Ascending aorta (tissue), 2 donors: ENCODE measurements at places on chromosomes 3 and 15.

GRCh38 chr15:48336940-48337339 lies 5.7 kb downstream of the DUT start:
- no peak for DNase-seq

GRCh38 chr3:166556955-166557354 lies 719.7 kb upstream of the BCHE start:
- DNase-seq = no peak

DNA sequence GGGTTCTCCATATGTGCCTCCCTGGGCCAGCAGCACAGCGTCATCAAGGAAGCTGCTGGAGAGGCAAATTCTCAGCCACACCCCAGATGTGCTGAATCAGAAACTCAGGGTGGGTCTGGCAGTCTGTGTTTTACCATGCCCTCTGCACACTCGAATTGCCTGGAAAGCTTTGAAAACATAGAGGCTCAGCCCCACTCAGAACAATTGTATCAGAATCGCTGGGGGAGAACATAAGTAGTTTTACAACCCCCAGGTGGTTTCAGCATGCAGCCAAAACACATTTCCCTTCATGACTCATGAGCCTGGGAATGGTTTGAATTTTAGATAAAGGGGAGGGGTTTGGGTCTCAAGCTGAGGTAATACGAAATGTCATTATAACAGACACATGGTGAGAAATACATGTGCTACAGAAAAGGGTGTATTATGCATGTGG lies 9.6 kb downstream of the TGM4 start:
- no peak for DNase-seq

GRCh38 chr3:47259114-47259513 lies 23.5 kb downstream of the KIF9 start:
- no peak for DNase-seq

- DNase-seq = no peak
These were observed 85.7 kb downstream of the VGLL4 start for GRCh38 chr3:11558002-11558401.

DNA sequence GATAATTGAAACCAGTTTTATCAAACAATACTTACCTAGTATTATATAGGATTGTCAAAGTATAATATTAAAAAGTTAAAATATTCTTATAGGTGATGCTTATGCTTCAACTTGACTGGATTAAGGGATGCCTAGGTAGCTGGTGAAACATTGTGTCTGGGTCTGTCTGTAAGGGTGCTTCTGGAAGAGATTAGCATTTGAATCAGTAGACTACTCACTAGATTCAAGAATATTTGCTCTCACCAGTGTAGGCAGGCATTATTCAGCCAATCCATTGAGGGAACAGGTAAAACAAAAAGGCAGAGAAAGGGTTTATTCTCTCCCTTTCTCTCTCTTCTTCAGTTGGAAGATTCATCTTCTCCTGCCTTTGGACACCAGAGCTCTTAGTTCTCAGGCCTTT lies 486.8 kb upstream of the GOLIM4 start:
- no peak for DNase-seq

DNA sequence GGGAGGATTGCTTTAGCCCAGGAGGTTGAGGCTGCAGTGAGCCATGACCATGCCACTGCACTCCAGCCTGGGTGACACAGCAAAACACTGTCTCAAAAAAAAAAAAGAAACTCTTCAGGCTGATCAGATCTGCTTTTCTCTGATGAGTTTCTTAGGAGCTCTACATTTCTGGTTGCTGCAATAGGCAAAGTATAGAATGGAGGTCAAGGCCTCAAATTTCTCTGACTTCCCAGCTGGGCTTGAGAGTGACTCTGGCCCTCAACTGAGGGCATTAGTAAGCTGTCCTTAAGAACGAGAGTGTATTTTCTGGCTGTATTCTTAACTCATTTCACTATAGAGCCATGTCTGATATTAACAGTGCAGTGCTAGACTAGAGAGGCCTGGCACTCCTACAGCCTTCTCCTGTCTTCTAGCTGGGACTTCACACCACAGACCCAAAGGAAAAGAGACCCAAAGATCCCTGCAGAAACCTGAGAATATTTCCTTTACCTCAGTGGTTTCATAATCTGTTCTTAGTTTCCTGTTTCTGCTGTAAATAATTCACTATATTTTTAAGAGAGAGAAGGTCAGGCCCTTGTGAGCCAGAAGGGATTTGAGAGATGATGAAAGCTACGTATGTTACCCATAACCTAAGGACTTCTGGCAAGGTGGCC lies 2.0 kb upstream of the NR1I2 start:
- DNase-seq = no peak

DNA sequence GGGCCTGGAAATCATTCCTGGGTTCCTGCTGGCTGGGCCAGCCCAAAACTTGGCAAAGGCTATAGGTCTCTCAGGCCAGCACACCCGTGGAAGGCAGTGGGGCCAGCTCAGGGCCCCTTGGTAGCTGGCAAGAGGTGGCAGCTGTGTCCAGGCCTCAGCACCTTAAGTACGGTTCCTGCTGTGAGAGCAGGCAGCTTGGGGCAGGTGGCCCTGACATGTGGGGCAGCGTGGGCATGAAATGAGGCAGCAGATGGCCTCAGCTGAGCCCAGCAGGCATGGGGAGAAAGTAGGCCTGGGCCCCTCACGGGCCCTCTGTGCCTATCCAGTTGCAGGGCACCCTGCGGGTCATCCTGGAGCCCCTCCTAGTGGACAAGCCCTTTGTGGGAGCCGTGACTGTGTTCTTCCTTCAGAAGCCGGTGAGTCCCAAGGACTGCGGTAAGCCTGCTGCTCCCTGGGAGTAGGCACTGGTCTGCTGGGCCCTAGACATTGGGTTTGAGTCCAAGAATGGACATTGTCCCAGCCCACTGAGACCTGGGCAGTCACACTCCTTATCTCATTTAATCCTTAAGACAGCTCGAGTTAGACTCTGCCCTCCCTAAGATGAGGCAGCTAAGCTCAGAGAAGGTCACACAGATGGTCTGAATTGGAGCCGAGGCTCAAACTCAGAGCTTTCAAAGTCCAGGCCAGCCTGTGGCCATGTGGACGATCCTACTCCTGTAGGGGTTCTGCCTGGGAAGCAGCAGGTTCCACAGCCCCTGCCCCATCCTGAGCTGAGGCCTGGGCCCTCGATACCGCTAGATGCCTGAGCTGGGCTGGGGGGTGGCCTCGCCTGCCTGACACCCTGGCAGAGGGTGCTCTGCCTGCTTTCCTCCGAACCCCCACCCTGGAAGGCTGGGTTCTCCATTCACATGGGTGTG lies 25.5 kb downstream of the ESYT3 start:
- DNase-seq = no peak

DNA sequence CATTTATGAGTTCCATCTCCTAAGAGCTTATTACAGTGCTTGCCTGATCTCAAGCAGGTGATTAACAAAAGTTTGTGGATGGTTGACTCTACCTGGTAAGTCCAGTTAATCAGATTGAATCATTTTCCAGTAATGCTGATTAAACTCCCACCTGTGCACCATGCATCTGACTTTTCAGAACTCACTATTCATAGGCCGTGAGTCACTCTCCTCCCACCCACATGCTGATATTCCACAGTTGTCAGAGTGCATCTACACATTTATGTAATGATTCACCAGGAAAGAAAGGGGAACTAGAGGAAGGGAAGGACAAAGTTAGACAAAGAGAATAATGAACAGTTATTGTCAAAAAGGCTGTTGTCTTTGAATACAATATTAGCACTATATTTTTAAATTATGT lies 106.2 kb upstream of the UBE3A start:
- no peak for DNase-seq

- DNase-seq = no peak
These were observed 66.3 kb downstream of the CRYGS start for GRCh38 chr3:186477876-186478275.

GRCh38 chr3:139113993-139114375 lies 69.3 kb upstream of the PRR23C start:
- no peak for DNase-seq

GRCh38 chr3:94158512-94158911 lies 95.7 kb downstream of the NSUN3 start:
- no peak for DNase-seq

GRCh38 chr3:18951333-18951732 lies 197.0 kb upstream of the KCNH8 start:
- DNase-seq = no peak

DNA sequence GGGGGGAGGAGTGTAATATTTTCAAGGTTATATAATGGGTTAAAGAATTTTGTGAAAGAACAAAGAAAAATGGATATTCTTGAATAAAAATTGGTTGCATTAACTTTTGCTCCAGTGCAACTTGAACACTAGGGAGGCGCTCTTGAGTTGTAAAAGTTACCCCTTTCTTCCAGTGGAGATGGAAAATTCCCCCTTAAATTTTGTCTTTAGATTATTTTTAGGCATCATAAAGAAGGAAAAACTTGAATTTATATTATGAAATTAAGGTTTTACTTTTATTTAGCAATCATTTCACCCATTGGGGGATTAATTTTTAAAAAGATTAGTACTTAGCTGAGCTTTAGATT lies 550 bp upstream of the CHD2 start:
- no peak for DNase-seq

DNA sequence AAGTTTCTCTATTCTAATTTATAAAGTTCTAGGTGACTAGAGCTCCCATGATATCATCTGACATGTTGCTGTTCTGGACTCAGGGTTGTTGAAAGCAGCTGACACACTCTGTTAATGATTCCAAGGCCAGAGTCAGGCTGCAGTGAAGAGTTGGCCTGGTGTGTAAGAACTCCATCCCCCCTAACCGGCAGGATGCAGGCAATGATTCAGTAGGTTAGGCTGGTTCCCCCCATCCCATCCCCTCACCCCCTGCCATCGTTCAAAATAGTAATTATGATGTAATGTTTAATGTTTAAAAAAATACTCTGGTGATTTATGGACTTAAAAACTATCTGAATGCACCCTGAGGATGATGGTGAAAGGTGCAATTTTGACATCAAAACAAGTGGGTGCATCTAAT lies 4.6 kb upstream of the TRIM71 start:
- DNase-seq = no peak

GRCh38 chr3:100693225-100693624 lies 16.1 kb upstream of the TFG start:
- no peak for DNase-seq

DNA sequence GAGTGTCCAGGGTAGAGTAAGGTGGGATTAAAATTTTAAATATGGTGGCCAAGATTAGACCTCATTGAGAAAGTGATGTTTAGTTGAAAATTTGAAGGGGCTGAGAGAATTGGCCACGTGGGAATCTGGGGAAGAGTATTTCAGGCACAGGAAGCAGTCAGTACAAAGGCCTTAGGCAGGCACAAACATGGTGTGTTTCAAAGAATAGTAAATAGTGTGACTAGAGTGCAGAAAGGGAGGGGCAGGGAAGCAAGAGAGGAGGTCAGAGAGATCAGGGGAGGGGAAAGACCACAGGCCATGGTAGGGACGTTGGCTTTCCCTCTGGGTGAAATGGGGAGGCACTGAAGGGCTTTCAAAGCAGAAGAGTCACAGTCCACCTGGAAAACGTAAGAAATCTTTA lies 36.6 kb upstream of the POMGNT2 start:
- DNase-seq = no peak

GRCh38 chr3:170724599-170725280 lies 138.9 kb upstream of the SLC7A14 start:
- DNase-seq = peak; percentile 67
